ENCODE measurements at places on chromosomes 3 and 15. TPM values are rescaled to one million over a fixed set of nuclear protein-coding genes. Genes with fewer than 3 reads are reported as not detected.

The SAMMSON gene
- total RNA-seq, result not detected

DNA sequence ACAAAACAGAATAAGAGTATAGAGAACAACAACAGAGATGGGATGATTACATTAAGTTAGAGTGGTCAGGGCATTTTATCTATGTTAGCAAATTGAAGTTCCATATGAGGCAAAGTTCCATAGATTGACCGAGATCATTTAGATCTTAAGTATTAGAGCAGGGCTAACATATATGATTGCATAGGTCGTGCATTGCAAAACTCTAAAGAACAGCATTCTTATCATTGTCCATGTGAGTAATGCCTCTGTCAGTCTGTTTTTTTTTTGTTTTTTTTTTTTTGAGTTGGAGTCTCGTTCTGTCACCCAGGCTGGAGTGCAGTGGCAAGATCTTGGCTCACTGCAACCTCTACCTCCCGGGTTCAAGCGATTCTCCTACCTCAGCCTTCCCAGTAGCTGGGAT lies 341.7 kb upstream of the KCNH8 start:
- DNase-seq, result no peak

DNA sequence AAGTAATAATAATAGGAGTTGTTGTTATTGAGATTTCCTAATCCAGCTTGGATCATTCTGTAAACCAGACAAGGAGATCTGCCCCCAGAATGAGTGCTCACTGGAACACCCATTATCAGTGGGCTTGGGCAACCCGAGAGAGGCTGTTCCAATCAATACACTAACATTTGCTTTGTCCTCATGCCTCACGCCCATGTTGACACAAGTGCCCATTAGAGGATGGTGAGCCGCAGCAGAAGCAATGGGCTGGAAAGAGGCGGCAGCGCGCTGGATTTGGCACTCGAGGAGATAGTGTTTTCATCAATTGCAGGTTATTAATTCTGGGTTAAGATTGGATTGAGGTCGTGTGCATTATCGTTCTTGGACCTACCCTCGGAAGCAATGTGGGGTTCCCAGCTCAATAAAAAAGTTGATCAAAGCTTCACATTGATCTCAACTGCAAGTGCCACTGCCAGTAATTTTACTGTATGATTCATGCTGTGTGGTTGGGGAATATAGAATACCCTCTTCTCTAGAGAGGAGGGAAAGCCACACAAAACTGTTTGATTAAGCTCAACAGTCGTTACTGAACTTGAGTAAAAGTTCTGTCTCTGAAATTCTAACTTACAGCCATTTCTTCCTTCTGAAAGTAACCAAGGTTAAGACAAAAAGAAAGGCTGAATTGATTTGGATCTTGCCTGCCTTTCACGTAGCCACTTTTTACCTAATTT lies 15.7 kb downstream of the LYZL4 start:
- DNase-seq, result no peak

The CPN2 gene
- not detected for total RNA-seq

GRCh38 chr3:160213191-160213590 lies 12.0 kb upstream of the C3orf80 start:
- DNase-seq, result no peak

- peak; percentile 86 for DNase-seq
These were observed 14.4 kb downstream of the SNAPC5 start for GRCh38 chr15:66483131-66483566.

GRCh38 chr3:97161169-97161568 lies 346.8 kb downstream of the EPHA6 start:
- no peak for DNase-seq

DNA sequence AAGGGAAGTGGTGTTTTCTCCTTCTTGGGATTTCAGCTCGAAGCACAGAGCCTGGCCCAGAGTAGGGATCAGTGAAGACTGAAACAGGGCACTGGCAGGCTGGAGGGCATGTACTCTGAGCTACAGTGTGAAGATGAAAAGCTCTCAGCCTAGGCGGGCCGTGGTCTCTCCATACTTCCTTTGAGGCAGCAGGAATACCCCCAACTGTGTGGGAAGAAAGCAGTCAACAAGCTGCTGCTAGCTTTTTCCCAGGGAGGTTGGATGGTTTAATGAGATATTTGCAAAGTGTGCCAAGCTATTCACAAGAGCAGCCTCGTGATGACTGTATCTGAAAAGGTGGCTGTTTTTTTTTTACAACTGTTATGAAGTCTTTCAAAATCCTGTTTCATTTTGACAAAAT lies 47.2 kb downstream of the NMNAT3 start:
- DNase-seq, result no peak

DNA sequence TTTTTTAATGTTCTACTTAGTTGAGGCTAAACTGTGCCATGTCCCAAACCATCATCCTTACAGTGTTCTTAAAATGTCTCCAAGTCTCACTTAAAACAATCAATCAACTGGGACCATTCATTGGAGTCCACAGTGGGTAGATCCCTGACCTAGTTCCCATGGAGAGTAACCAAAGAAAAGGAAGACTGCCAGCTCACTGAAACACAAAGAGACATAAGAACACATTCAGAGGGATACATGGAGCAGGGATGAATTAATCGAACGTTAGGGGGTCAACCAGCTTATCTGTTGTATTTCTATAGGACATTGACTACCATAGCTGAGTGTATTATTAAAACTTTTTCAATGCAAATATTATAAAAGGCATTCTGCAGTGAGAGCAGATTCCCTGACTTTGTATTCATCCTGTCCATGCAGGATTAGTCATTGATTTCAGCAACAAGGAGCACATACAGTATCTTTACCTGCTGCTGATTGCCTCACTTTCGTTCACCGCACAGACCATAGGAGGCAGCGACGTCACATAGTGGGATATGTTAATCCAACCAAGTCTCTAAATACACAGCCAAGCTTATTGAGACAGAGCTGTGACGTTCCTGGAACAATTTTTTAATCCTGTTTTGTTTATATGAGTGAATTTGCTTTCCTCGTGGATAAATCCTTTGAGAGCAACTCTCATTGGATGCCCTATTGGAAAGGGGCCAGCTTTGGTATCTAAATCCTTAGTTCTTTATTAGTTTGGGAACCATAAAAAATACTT lies 364.9 kb upstream of the RBMS3 start:
- DNase-seq, result peak; percentile 40

The THOC7 gene
- total RNA-seq, result 43.6 TPM

The MASP1 gene
- 1.2 TPM for total RNA-seq

The SLC24A5 gene
- not detected for total RNA-seq

GRCh38 chr3:101268141-101268540 lies 52.2 kb downstream of the IMPG2 start:
- DNase-seq, result no peak

- DNase-seq, result no peak
These were observed 53.5 kb downstream of the SEMA5B start for GRCh38 chr3:122973893-122974615.

DNA sequence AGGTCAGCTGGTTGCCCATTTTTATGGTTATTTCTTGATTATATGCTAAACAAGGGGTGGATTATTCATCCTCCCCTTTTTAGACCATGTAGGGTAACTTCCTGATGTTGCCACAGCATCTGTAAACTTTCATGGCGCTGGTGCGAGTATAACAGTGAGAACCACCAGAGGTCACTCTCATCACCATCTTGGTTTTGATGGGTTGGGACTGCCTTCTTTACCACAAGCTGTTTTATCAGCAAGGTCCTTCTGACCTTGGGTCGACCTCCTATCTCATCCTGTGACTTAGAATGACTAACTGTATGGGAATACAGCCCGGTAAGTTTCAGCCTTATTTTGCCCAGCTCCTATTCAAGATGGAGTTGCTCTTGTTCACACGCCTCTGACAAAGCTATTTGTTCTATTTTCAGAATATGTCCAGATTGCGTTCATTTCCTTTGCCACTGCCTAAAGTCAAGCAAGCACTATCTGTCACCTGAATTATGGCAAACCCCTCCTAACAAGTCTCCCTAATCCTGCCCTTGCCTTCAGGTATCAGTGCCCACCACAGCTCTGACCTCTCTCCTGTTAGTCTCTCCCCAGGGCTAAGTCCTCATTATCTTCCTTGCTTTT lies 308.5 kb downstream of the ROBO2 start:
- no peak for DNase-seq

DNA sequence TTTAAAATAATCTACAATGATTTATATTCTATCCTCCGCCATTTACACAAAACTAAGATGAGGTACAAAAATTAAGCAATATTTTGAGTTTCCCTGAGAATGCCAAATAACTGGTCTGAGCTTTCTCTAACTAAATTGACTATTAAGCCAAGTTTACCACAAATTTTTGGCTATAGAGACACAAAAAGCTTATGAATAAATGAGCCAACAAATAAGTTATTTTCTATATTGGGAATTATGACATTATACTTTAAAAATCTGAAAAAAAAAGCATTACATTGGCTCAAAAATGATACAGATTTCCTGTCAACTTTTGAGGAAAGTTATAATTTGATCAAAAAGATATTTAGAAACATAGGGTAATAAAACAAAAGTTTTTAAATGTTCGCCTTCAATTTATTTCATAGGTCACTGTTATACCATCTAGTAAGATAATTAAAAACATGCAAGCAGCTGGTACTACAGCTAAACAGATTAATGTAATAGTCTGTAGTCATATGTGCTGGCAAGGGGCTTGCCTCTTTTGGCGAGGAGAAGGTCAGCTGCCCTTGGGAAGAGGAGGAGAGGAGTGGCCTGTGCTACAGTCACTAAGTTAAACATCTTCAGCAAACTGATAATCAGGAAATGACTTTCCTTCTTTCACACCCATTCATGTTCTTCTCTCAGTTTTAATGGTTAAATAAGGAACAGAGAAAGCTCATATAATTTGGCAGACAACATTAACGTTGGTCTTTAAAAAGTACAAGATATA lies 318.5 kb downstream of the TBC1D5 start:
- DNase-seq, result no peak

GRCh38 chr3:69367586-69367985 lies 18.3 kb downstream of the FRMD4B start:
- DNase-seq, result no peak

DNA sequence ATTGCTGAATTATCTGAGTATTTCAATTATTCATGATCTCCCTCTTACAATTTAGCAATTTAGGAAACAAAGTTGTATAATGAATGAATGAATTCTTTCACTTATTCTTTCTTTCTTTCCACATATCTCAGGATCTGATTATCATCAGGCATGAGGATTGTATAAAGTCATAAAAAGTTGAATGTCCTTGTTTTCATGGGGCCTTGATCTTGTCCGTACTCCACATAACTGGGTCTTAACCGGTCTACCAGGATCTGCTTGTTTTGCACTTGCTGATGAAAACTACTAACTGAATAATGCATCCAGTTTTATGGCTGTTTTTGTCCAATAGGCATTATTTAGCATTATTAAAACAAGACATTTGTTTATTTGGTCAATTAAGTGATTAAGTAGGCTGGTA lies 12.6 kb downstream of the C3orf85 start:
- no peak for DNase-seq

DNA sequence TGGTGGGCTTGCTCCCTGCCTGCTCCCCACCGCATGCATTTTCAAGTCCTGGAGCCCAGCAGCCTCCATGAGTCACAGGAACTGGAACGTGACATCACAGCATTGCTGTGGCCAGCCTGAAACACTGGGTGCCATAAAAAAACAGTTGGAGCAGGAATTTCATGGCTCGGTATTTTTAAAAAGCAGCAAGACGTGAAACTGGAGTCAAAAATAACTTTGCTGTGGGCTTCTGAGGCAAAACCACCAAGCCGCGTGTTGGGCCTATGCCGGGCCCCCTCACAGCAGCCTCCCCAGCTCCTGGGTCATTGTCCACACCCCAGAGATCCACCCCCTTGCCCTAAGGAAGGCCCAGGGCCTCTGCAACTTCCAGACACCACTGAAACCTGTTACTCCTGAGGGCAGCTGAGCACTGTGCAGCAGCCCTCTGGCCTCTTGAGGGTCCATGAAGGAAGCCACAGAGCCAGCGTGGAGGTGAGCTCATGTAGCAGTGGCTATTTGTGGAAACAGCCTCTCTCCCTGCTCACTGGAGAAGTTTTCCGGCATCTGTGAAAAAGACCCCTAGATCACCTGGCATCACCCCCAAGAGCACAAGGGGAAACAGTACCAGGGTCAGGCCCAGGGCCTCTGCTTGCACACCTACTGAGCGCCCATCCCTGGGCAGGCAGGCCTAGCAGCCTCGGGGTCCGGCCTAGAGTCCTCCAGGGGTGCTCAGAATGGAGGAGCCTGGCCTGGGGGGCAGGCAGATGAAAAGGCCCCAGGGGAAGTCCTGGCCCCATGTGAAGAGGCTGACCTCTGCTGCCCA lies 34.0 kb upstream of the DUSP7 start:
- DNase-seq, result peak; percentile 89

The RGMA gene
- total RNA-seq, result not detected

DNA sequence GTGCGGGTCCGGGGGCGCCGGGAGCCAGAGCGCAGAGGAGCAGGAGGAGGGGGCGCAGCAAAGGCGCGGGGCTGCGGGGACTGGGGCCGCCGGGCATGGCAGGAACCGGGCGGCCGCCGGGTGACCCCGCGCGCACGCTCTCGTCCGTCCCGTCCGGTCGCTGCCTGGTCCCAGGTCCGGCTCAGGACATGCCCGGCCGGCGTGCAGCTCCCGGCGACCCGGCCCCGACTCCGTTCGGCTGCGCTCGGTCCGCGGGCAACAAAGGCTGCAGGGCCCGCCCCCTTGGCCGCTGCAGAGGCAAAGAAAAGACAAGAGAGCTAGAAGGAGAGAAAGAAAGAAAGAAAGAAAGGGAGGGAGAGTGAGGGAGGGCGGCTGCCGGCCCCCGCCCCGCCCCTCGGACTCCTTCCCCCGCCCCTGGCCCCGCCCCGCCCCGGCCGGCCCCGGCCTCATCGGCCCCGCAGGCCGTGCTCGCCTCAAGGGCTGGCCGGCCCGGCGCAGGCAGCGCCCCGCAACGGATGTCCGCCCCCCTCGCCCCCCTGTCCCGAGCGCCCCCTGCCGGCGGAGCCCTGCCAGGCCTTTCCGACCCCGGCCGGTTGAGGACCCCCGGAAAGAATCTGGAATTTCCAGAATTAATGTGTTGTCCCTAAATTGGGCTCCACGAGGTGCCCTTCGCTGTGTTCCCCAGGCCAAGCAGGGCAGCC lies at the start of gene ADAMTS7:
TSS of gene ADAMTS7 (minus strand) at position 341 of the 701 bp plus-strand sequence. CDS start at position 97, 244 bp downstream.
- DNase-seq, result peak; percentile 54

- no peak for DNase-seq
These were observed 274.6 kb downstream of the EDEM1 start for GRCh38 chr3:5462086-5462485.

- DNase-seq, result no peak
These were observed 18.4 kb downstream of the PRKCI start for GRCh38 chr3:170240671-170241070.

DNA sequence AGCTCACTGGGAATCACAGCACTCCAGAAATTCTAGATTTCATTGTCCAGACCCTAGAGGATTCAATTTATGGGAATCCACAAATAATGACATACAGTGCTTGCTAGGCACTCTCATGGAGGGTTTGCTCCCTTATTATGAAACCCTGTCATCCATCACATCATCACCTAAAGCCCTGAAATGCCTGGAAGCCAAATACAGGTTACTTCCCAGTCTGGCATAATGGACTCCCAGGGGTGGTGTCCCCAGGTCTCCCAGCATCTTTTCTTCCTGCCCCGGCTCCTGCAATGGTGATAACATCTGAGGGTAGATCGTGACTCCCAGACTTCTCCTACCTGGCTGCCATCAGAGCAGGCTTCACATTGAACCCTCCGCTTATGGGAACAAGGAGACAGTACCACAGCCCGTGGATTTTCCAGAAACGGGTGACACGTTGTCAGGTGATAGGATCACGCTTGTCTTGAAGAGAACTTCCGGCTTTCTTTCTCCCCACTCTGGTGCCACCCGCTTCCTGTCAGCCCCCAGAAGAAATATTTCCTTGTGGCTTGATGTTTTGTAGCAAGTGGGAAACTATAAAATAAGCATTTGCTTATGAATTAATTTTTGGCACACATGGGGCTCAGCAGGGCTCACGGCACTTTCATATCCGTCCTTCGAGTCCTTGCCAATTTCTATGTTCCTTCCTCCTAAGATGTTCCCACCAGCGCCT lies 238.7 kb upstream of the BHLHE40 start:
- no peak for DNase-seq

All from M059J (cell line).